Progenitor cell of endocrine pancreas (in vitro differentiated cells): ENCODE measurements at places on chromosomes 6 and 20. TPM values are rescaled to one million over a fixed set of nuclear protein-coding genes. Genes with fewer than 3 reads are reported as not detected.

The TMEM217 gene
- 1.4 and 2.5 TPM in 2 replicates for total RNA-seq

The PI3 gene
- total RNA-seq: not detected in 2 replicates

The RWDD2A gene
- total RNA-seq: 7.1 and 7.6 TPM in 2 replicates

The HLA-DRB1 gene
- 4.6 and 7.7 TPM in 2 replicates for total RNA-seq

The SLC22A2 gene
- total RNA-seq: not detected in 2 replicates

The LTB gene
- total RNA-seq: 0.57 TPM in 1 of 2 replicates, not detected in the other

The CD24 gene
- total RNA-seq: 1,528 and 1,533 TPM in 2 replicates

The PGC gene
- not detected in 2 replicates for total RNA-seq

The HLA-DQB1 gene
- total RNA-seq: 6.1 TPM in 2 replicates

The XKR7 gene
- total RNA-seq: 2.4 and 2.7 TPM in 2 replicates

The SPATS1 gene
- not detected in 2 replicates for total RNA-seq

The HSPA12B gene
- not detected in 2 replicates for total RNA-seq

The TMEM244 gene
- not detected in 2 replicates for total RNA-seq

The VIP gene
- not detected in 2 replicates for total RNA-seq

The ARG1 gene
- not detected in 2 replicates for total RNA-seq

The FNDC1 gene
- total RNA-seq: 0.07 TPM in 1 of 2 replicates, not detected in the other

The CD83 gene
- 5.7 and 5.8 TPM in 2 replicates for total RNA-seq

The LHFPL5 gene
- total RNA-seq: not detected in 2 replicates

The C6orf132 gene
- 11.8 and 14.5 TPM in 2 replicates for total RNA-seq

The MLIP gene
- total RNA-seq: 1.3 TPM in 1 of 2 replicates, not detected in the other

The WFDC11 gene
- not detected in 2 replicates for total RNA-seq

The STAU1 gene
- 86.5 and 93.9 TPM in 2 replicates for total RNA-seq

The NELFE gene
- 67.2 and 71.8 TPM in 2 replicates for total RNA-seq

The AHI1 gene
- total RNA-seq: 34.5 and 38.3 TPM in 2 replicates

The PTP4A1 gene
- total RNA-seq: 91.3 and 95.3 TPM in 2 replicates

The CST7 gene
- total RNA-seq: not detected in 2 replicates

The PPIL1 gene
- total RNA-seq: 53.1 and 53.2 TPM in 2 replicates

The CFAP206 gene
- 1.2 and 1.5 TPM in 2 replicates for total RNA-seq

The PXDC1 gene
- 4.8 and 5.3 TPM in 2 replicates for total RNA-seq

The KCNK5 gene
- total RNA-seq: 2.0 and 2.3 TPM in 2 replicates

The PAX1 gene
- total RNA-seq: 1.3 and 3.3 TPM in 2 replicates

The SIRPD gene
- not detected in 2 replicates for total RNA-seq

The TNFRSF6B gene
- total RNA-seq: not detected in 2 replicates

The RIMS1 gene
- 5.5 and 5.6 TPM in 2 replicates for total RNA-seq

The WASF1 gene
- 45.6 and 46.4 TPM in 2 replicates for total RNA-seq
